ENCODE measurements at places on chromosomes 12 and 14.

GRCh38 chr12:31594681-31595080 lies 3.7 kb upstream of the DENND5B start:
- DNase-seq = no peak

GRCh38 chr14:96363751-96364336 lies 518 bp downstream of the GSKIP start:
- no peak for DNase-seq

GRCh38 chr12:16062611-16063010 lies 151.5 kb downstream of the DERA start:
- no peak for DNase-seq

- DNase-seq = no peak
These were observed 462.9 kb upstream of the MIS18BP1 start for GRCh38 chr14:45715946-45716345.

DNA sequence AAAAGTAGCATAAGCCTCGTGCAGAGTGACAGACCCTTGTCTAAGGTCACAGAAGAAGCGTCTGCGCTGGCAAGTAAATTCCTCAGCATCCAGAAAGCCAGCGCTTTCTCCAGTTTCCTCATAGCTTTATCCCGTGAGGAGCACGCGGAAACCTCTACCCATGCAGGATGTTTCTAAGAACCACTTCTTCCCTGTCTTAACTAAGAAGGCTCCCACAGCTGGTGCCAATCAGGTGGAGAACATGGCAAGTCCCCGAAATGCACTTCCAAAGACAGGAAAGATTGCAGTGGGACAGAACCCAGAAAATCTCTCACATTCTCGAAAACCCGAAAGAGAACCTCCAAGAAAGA lies 968 bp upstream of the ARID4A start:
- DNase-seq = no peak

DNA sequence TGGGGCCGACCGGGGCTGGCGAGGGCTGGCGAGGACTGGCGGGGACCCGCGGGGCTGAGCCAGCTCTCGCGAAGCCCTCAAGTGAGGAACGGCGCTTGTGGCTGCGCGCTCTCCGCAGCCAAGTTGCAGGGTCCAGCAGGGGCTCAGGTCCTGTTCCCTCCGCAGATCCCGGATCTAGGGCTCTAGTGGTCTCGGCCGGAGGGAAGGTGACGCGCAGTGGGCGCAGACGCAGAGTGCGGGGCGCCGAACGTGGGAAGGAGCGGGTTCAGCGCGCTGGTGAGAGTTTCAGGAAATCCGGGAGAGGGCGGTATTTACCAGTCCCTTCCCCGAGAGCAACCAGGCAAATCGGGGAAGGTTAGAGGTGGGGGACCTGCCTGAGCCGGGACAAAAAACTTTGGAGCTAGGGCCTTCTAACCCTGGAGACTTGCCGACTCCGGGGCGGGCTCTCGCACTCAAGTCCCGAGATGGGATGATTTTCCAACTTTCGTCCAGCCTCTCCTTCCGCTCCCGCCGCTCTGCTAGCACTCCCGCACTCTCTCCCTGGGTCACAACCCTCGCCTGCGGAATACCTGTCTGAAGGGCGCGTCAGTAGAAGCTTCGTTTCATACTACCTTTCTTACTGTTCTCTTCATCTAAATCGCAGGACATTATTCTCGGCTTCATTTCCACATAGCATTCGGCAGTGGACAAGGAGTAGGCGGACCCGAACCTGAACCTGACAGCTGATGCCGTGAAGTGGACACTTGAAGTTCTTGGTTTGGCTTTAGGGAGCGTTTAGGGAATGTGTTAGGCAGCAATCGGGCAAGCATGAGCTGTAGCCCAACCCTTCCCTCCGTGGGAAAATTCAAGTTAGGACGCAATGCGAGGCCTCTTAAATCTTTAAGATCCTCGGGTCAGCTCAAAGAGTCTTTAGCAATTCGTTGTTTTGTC lies 13.6 kb upstream of the PAX9 start:
- DNase-seq = no peak

GRCh38 chr12:53231921-53232645 lies at the start of gene RARG:
Gene RARG (minus strand): TSS chr12:53232209. CDS start chr12:53227545, 4,664 bp downstream.
- peak; percentile 71 for DNase-seq

DNA sequence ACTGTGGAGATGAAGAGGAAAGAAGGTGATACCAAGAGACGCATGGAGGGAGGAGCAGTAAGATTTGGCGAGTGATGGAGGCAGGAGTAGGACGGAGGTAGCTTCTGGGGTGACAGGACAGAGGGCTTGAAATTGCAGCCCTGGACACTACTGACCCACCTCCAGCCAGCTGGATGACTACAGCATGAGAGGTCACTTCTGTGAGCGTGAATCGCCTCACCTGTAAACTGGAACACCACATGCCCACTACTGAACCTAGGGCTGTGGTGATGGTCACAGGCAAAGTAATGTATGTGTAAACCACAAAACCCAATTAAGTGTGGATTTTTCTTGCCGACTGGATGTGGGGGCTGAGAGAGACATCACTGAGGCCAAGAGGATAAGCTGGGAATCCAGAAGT lies 6.6 kb upstream of the KRT4 start:
- no peak for DNase-seq

DNA sequence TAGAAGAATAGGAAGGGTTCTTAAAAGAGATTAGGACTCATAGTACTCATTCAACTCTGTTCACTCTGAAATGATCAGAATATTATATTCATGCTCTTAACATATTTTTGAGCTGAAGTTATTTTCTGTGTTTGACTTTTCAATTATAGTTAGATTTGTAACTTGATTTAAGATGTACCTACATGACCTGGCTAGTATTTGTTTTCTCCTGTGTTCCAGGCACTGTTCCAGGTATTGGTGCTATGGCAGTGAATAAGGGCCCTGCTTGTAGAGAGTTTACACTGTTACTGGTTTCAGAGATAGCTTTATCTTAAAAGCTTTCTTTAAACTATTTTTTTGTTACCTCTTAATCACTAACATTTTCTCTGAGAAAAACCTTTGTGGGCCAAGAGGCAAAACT lies 19.1 kb upstream of the SLC17A8 start:
- DNase-seq = no peak

- DNase-seq = no peak
These were observed 145.7 kb downstream of the C12orf42 start for GRCh38 chr12:103350116-103350515.

GRCh38 chr12:77406219-77406905 lies 341.0 kb upstream of the E2F7 start:
- DNase-seq = no peak

DNA sequence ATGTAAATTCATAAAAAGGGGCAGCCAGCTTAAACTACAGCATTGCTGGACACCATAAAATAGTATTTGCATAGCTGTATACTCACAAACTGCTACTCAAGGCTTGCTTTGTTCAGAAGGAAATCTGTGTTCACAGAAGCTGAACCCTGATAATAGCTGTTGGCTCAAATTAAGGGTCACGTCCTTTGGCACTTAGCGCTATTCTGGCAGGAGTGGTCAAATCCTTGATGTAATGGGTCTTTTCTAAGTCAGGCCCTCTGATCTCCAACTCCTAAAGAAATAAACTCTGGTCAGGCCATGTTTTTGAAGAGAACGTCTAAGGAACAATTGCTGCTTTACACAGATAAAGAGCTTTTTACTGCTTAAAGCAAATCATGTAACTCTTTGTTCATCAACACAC lies 12.8 kb upstream of the PSMA6 start:
- DNase-seq = no peak

- no peak for DNase-seq
These were observed 11.9 kb downstream of the UBE3B start for GRCh38 chr12:109489016-109489954.

DNA sequence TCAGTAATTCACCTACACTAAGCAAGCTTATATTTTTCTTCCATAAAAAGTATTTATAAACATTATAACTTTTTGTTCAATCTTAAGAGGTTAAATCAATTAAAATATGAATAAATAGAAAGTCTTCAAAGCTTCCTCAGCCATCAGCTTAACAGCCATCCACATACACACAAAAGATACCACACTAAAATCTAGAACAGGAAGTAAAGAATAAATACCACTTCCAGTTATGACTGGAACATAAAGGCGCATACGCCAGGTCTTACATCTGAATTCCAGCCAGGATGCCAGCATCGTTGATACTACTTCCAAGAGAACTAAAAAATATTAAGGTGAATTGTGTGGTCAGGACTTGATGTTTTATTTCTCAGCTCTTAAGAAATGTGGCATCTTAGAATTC lies 17.0 kb downstream of the SIX1 start:
- DNase-seq = no peak

DNA sequence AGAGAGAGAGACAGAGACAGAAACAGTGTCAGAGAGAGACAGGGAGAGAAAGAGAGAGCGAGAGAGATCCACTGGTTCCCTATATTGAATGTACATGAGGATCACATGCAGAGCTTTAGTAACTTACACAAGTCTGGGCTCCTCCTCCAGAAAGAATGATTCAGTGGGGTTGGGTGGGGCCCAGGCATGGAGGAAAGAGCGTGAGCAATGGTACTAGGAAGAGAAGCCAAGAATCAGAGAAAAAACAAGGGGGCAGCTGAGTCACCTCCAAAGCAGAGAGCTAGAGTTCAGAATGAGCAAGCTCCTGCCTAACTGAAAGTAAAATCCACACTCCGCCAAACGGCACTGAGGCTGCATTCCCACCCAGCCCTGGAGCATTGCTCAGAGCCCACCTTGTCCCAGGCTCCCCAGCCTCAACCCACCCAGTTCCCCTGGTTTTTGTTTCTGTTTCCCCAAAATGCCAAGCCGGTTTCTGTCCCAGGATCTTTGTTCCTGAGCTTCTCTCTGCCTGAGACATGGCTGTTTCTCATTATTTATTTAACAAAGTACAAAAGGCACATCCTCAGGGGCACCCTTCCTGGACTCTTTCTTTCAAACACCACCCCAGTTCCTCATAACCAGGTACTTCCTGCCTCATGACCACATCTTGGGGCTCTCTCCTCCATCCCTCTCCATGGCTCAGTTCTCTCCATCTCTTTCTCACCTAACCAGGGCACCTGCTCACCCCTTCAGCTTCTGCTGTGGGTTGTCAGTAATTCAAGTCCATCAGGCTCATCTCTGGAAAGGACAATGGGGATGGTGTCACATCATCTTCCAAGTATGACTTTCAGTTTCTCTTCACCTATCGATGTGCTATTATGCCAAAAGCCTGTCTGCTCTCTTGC lies 670.3 kb upstream of the TBX3 start:
- no peak for DNase-seq

DNA sequence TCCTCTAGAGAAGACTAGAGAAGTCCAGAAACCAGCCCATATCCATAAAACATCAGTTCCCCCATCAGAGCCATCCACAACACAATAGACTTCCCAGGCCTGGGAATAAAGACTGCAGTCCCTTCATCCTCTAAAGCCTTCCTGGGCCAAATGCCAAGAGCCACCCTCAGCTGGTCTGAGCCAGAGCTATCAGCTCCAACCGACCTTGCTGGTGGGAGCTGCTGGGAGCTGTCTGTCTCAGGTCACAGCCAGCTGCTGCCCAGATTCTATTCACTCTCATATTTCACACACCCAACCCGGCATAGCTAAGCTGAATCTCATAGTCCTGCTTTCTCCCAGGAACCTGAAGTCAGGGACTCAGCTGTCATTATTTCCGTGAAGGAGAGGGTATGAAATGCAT lies 10.9 kb upstream of the TFCP2 start:
- DNase-seq = no peak

- DNase-seq = no peak
These were observed 26.2 kb downstream of the NID2 start for GRCh38 chr14:52042371-52043289.

DNA sequence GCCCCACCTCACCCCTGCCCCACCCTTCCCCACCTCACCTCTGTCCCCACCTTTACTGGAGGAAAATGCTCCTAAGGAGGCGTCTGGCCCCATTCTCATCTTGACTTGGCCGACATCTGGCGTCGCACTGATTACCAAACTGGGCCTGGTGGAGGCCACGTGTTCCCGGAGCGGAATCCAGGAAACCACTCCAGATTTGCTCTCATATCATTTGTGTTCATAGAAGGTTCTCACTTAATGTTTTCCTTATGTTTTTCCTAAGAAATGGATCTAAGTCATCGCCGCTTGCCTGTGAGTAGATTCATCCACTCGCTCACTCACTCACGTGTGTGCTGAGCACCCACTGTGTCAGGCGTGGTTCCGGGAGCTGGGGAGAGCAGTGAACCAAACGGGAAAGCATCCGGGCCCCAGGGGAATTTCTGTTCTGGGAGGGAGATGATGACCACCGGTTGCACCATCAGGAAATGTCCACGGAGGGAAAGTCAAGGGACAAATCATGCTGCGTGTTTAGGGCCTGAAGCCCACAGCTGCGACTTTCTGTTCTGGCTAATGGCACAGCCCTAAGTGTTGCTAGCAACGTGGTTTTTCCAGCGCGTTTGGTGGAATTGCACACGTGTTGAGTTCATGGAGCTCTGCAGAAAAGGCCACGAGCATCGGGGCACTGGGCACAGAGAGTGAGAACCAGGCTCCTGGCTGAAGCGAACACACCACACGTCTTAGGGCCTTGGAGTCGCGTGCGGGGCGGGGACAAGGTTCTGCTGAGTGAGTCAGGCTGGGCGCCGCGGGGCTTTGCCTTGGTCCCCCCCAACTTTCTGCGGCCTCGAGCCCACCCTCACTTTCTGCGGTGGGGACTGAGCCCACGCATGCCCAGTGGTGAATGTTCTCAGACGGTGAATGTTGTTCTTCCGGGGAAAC lies 57.7 kb downstream of the ADGRD1 start:
- DNase-seq = no peak

GRCh38 chr12:29725587-29726320 lies 58.0 kb downstream of the TMTC1 start:
- no peak for DNase-seq

- DNase-seq = no peak
These were observed 8.9 kb upstream of the FOXN3 start for GRCh38 chr14:89425931-89426330.

DNA sequence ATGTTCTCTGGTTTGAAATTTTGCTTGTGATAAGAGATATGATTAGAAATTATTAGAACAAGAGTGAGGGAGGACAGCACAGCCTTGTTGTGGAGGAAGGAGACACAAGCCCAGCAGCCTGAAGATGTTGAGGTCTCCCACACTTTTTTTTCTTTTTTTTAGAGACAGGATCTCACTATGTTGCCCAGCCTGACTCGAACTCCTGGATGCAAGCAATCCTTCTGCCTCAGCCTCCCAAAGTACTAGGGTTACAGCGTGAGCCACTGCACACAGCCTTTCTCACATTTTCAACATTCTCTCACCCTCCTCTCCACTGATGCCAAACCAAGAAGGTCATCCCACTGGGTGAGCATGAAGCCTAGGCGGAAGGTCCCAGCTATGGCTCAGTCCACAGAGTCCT lies 4.9 kb upstream of the KRT8 start:
- no peak for DNase-seq

DNA sequence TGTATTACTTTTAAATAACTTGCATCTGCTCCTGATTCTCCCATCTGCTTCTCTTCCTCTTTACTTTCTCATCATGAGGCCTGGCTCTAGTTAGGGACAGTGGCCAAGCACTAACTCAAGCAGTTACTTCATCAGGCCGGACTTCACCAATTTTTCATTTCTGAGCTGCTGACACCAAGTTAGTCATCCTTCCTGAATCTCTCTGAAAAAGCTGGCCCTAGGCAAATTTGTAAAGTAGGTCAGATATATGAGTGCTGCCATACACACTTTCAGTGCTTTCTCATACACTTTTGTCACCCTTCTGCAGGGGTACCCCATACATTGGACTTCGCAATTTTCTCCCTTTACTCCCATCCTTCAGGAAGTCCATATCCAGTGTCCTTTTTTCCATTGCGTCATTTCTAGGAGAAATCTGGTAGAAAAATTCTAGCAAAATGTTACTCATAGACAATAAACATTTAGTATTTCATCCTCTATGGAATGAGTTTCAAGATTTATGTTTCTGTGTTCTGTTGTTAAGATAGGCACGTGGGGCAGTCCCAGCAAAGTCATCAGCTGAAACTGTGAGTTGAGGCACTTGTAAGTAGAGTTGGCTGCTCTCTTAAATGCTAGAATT lies 276.8 kb upstream of the TMPO start:
- no peak for DNase-seq

GRCh38 chr14:92785667-92786426 lies 8.3 kb upstream of the GOLGA5 start:
- no peak for DNase-seq

Data from T-helper 9 cell (primary cell).